COR-L47 (cell line): ENCODE measurements at places on chromosomes 5 and 9.
A peak's percentile ranks its signal among the peaks of the same experiment; 100 is the strongest.

GRCh38 chr9:90555351-90556057 is 87.1 kb downstream of the DIRAS2 start:
- no peak for DNase-seq

DNA sequence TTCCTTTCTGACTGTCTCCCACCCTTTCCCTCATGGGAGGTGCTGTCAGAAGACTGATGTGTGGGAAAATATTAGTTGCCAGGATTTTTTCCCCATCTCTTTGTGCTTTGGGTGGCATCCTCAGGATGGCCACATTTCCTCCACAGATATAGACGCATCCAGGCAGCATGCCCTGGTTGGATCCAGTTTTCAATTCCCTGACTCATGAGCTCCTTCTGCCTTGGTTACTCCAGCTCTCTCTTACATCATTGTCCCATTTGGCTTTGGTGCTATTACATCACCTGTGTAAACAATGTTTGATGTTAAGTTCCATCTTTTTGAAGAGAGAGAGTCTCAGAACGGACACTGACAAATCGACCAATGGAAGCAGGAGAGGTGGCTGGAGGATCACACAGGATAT is 302.5 kb downstream of the CDH18 start:
- DNase-seq, result no peak

DNA sequence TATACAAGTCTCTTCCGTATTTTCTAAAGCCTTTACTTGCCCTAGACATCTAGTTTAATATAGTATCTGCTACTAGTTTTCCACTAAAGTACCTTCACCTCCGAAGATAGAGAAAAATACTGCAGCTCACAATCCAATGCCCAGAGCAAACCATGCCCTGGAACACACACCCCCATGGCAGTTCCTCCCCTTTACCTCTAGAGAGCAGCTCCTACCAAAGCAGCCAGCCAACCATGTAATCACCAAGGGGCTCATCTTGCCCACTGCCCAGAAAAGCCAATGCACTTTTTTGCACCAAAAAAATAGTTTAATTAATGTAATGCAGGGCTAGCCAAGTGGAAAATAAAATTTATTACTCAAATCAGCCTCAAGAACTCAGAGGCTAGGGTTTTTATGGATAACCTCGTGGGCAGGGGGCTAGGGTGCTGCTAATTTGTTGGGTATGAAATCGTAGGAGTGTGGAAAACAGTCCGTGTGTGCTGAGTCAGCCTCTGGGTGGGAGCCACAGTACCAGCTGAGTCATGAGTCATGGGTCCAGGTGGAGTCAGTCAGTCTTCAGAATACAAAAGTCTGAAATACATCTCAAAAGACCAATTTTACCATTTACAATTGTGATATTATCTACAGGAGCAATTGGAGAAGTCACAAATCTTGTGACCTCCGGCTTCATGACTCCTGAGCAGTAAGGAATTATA is 120.1 kb upstream of the ACO1 start:
- DNase-seq, result no peak

GRCh38 chr5:176692839-176693476 is 45.7 kb downstream of the TSPAN17 start:
- DNase-seq, result peak; percentile 89

- DNase-seq, result peak; percentile 94
These were observed 7.0 kb downstream of the ASS1 start for GRCh38 chr9:130451509-130452388.

DNA sequence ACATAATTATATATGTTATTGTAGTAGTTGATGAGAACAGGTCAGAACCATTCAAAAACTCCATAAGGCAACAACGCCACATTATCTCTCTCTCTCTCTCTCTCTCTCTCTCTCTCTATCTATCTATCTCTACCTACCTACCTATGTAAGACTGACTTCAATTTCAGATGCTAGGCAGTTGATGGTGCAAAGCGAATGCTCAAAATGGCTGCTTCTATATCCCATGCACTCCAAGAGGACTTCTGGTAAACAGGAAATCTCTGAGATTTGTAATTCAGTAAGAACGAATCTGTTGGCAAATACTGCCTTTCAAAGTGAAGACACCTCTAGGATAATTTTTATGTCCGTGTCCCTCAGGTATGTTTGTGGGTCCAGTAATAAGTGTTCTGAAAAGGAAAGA is 43.7 kb downstream of the MEF2C start:
- no peak for DNase-seq

DNA sequence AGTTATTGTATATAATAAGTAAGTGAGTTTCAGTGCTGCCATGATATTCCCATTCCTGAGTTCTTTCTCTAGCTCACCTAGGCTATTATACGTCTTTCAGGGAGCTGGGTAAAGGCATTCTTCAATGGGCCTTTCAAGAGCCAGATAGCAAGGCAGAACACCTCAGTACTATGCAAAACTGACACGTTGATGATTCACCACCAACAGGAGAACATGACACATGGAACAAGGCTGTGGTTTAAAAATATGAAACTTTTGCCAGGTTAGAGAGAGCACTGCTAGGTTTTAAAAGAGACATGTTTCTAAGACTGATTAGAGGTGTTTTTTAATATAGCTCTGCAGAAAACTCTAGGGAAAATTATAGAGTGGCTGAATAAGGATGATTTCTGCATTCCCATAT is 95.9 kb downstream of the UGCG start:
- no peak for DNase-seq

GRCh38 chr9:104927912-104928740 is at the start of gene ABCA1:
Gene ABCA1, minus strand, starts transcription at chr9:104928155. Its CDS starts 24,476 bp downstream, at chr9:104903679.
- no peak for DNase-seq

- no peak for DNase-seq
These were observed 83.7 kb downstream of the BOD1 start for GRCh38 chr5:173532689-173533250.

DNA sequence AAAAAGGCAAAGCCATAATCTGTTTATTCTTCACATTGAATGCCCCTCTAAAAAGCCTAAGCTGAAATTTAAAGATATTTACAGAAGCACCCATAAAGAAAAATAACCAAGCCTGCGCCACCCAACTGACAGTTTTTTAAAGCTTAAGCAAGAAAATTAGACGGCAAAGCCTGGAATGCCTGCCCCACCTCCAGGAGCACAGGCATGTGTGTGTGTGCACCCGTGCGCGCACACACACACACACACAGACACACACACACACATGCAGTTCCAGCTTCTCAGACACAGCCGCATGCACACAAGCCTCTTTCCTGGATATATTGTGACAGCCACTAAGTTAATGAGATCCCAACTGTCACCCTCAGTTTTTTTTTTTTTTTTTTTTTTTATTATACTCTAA is 88.2 kb downstream of the FRMD3 start:
- no peak for DNase-seq

- no peak for DNase-seq
These were observed 54.5 kb upstream of the PSD2 start for GRCh38 chr5:139740992-139741672.

GRCh38 chr5:555058-555623 is 30.9 kb upstream of the SLC9A3 start:
- no peak for DNase-seq

DNA sequence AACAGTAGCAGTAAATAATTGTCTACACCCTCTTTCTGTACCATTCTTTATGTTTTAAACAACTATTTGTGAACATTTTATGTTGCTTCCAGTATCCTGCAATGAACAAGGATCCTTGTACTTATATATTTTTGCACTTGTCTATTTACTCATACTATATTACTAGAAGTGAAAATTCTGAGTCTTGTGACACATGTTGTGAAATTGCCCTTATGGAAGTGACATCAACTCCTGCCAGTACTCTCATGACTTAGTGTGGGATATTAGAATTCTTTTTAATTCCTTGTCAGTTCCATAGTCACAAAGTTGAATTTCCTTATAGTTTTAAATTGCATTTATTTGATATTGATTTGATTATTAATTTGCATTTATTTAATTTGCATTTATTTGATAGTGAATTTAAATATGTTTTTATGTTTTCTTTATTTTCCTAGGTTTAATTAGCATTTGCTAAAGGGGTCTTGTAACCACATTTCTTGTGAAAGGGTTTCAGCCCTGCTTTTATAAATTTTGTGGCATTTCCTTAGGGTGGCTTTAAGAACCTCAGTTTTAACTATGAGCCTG is 27.7 kb downstream of the PARP8 start:
- DNase-seq, result no peak

GRCh38 chr9:89425024-89425805 is 72.7 kb downstream of the SEMA4D start:
- DNase-seq, result no peak

GRCh38 chr5:80105698-80106439 is 70.7 kb downstream of the THBS4 start:
- no peak for DNase-seq

DNA sequence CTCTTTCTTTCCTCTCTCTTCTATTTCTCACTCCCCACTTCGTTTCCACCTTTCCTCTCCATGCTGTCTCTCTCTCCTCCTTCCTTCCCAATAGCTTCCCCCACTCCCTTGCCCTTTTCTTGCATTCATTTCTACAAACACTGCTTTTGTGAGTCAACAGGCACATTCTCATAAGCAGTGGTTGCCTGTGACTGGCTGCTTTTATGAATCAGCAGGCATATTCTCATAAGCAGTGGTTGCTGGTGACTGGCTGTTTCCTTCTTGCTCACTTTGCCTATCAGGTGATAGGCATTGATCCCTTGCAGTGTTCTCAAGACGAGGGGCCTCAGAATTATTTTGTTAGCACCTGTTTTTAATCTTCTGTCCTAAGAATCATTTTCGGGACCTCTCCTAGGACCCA is 116.1 kb upstream of the ACTBL2 start:
- no peak for DNase-seq

- no peak for DNase-seq
These were observed 5.9 kb upstream of the SLC22A5 start for GRCh38 chr5:132363431-132364112.

DNA sequence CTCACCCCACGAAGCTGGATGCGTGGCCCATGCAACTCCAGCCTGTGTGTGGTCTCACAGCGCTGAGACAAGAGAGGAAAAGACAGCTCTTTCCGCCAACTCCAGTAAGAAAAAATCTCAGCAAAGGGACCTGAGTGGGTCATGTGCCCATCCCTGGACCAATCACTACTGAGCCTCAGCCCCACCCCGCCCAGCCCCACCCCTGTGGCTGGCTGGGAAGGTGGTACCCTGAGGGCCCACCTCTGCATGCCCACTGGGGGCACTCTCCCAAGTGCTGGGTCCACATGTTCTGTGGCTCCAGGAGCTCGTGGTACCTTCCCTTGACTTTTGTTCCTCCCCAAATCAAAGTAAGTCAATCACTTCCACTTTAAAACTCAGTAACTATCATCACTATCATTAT is 105.1 kb upstream of the SMIM23 start:
- no peak for DNase-seq

GRCh38 chr9:13267743-13268142 is 11.7 kb downstream of the MPDZ start:
- no peak for DNase-seq

DNA sequence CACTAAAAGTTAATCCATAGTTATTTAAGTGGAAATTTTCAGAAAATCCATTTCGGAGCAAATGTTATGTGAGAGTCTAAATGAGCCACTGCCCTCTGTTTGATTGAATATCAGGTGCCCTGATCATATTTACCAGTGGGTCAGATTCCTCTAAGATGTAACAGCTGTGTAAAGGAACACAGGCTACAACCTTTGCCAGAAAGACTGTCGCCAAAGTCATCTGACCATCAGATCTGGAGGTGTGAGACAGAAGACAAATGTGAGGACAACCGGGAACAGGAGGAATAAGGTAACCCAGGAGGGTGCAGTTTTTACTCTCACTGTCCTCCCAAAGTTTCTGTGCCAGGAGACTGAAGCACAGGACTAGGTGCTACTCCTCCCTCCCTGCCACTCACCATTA is 90.8 kb downstream of the CAAP1 start:
- DNase-seq, result no peak

GRCh38 chr5:147508711-147509040 is 1.2 kb downstream of the DPYSL3 start:
- no peak for DNase-seq

- no peak for DNase-seq
These were observed 82.4 kb downstream of the MRPS30 start for GRCh38 chr5:44891116-44891515.

DNA sequence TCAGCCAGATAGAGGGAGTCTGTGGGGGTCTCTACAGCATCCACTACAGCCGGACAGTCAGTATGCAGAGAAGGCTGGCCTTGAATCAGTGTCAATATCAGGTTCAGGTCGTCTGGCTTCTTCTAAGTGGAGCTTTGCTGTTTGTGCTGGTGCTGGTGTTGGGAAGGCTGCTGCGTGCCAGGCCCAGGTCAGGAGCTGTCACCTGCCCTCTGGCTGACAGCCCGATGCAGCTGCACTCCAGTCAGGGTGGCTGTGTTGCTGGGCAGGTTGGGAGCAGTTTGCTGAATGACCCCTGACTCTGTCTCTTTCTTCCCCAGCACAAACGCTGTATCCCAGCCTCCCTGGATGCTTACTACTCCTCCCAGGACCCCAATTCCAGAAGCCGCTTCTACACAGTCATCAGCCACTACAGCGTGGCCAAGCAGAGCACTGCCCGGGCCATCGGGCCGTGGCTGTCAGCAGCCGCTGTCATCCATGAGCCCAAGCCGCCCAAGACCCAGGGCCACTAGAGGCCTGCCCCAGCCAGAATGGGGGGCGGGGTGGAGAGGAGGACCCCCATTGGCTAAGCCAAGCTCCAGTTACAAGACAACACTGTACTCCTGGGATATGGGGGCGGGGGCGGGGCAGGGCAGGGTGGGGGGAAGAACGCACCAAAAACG is 61.6 kb downstream of the NSG2 start:
- DNase-seq, result no peak

DNA sequence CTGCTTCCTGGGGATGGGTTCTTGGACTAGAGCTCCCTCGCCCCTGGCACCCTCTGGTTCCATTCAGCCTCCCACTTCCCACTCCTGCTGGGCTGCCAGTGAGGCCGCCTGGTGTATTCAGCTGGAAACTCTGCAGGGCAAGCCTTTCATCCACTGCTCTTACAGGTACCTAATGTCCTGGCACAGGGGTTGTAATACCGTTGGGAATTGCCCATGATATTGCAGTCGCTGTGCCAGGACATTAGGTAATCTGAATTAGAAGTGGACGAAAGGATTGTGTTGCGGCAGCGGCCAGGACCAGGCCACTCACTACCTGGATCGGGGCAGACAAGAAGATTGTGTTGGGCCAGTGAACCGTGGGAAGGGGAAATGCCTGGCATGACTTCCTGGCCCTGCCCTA is 13.1 kb downstream of the TMOD1 start:
- no peak for DNase-seq

DNA sequence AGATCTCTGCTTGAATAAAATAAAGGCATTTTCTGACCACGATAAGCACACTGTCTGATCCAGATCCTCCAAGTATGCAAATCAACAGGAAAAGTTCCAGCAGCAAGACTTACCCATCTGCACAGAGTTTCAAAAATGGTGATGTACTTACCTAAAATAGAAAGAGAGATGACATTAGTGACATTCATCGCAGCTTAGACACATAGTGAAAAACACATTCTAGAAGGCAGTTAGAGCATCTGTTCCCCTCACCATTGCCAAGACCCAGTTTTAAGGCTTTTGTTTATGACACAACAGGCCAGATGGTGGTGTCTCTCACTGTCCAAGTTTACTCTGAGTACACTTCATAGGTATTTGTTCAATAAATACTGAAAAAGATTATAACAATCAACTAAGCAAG is 207.7 kb downstream of the PDE4D start:
- DNase-seq, result no peak

GRCh38 chr5:98110791-98111190 is 662.7 kb upstream of the RGMB start:
- DNase-seq, result no peak
